Peyer's patch (tissue), 4 donors: ENCODE measurements at places on chromosomes 16 and 17. TPM values are rescaled to one million over a fixed set of nuclear protein-coding genes. Genes with fewer than 3 reads are reported as not detected.

GRCh38 chr17:44197980-44198720 is 1.5 kb downstream of the ATXN7L3 start:
- DNase-seq, result peak; percentile 66

DNA sequence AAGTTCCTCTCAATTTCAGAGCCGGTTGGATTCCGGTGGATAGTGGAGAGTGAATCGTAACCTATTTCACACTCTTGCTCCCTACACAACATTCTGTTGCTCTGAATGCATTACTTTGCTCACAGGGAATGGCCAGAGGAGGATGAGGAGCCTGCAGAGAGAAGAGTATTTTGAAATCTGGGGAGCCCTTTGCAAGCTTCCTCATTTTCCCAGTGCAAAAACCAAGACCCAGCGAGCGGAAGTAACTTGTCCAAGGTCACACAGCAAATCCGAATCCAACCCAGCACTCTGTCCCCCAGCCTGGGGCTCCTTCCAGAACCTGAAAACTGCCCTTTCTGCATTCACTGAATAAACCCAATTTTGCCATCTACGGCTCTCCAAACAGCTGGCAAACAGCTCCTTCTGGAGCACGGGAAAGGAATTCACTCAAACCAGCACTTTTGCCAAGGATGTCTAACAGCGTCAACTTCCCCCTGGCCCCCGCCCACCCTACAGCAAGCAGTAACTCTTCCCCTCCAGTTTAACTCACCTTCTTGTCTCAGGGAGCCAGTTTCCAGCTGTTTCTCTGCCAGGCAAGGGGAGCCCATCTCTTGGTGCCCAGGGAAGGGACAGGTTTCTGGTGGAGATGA is 557 bp downstream of the KCNG4 start:
- DNase-seq, result no peak

- no peak for DNase-seq
These were observed 62.0 kb downstream of the IL21R start for GRCh38 chr16:27463741-27464591.

DNA sequence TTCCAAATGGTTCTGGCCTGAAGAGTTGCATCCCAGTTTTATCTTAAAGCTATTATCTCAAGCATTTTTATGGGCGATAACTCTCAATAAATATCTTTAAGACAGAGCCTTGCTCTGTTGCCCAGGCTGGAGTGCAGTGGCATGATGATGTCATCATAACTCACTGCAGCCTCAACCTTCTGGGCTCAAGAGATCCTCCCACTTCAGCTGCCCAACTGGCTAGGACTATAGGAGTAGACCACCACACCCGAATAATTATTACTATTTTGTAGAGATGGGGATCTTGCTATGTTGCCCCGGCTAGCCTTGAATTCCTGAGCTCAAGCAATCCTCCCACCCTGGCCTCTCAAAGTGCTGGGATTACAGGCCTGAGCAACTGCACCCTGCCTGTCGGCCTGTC is 26.1 kb upstream of the CYTH1 start:
- no peak for DNase-seq

DNA sequence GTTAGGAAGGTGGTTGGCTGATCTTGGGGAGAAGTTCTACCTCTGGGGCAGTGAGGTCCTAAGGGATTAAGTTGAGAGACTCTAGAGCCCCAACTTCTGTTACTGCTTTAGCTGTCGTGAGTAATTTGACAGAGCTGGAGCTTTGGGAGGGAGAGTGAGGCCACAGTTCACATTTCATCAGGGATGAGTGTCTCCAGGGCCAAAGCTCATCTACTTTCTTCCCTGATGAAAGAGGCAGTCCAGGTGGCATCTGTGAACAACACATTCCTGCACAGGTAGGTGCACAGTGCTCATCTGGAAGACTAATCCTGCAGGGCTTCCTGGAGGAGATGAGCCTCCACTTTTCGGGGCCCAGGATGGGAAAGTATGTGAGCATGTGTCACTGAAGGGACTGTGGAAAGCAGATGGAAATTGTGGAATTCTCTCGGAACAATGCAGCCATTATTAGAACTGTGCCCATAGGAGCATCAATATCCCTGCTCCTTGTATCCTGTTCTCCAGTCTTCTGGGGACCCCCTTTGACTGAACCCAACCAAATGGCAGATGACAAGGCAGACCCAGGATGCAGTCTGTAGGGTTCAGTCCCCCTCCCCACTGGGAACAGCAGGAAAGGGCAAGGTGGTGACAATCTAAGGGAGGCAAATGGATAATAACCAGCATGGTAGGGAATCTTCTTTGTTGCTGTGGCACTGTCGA is 9.0 kb downstream of the DYNLL2 start:
- no peak for DNase-seq

DNA sequence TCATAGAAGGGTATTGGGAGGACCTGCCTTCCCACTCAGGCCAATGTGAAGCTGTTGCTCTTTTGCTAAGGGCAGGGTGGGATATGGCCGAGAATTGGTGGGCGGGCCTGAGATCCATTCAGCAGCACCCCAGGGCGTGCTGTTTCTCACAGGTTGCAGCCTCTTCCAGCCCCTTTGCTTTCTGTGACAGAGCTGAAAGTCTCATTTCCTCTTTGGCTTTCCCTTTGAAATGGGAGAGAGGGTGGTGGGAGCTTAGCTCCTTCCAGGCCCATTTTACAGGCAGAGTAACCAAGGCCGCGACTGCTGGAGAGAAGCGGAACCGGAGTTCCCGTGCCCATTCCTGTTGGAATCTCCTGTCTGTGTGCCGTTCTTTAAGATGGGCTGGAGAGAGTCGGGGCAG is 183.0 kb downstream of the RAB11FIP4 start:
- no peak for DNase-seq

DNA sequence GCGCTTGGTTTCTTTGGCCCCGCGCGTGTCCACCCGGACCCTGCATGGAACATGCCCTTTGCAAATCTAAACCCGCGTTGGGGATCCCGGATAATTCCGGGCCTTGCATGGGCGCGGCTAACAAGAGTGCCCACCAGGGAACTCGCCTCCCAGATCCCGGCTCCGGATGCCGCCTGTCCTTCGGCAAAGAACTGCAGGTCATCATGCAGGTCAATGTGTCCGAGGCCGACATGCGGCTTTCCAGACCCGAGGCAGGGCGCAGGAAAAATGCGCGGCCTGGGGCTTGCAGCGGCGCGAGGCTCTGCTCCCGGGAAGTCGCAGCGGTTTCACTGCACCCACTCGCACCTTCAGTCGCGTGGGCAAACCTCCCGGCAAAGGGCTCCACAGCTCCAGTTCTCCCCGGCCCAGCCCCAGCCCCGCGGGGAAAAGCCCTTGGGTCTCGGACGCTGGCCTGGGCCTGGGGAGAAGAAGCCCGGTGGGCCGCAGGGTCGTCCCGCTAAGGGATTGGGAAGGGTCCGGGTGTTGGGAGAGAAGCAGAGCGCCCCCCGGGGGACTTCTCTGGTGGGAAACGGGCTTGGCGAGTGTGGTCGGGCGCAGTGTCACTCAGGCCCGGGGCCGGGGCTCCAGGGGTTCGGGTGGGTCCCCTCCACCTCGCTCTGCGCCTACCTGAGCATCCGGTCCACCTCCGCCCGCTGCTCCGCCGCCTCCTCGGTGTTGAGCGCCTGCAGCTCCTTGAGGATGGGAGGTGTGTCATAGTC is 805 bp downstream of the HNF1B start:
- peak; percentile 74 for DNase-seq

DNA sequence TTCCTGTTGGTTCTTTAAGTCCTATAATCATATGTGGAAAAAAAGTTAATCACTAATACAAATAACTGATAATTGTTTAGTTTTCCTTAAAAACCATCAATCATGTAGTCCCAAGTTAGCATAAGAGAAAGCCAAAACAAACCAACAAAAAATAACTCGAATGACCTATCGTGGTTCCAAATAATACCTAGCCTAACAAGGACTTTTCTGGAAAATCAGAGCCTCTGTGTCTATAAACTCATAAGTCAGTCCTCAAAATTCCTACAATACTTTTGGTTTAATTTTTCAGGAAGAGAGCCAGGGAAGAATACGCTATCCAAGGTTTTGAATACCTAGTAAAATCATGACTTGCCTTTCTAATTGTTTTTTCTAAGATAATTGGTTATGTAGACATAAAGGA is 975.3 kb upstream of the SOX9 start:
- no peak for DNase-seq

DNA sequence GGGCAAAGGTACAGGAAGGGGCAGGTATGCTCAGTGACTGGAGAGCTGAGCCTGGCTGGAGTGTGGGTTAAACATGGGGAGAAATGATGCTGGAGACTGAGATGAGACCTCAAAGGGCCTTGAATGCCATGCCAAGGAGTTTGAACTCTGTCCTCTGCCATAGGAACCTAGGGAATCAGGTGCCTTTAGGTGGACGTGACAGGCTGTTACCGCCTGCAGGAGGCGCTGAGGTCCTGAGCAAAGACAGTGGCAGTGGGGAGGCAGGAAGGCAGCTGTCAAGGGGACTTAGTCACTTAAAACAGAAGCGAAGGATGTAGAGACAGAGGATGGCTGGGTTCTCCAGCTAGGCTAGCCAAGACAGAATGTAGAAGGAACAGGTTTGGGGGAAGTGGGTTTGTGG is 9.1 kb downstream of the PSMB3 start:
- no peak for DNase-seq

- DNase-seq, result no peak
These were observed 74.5 kb upstream of the HSBP1 start for GRCh38 chr16:83733301-83733700.

DNA sequence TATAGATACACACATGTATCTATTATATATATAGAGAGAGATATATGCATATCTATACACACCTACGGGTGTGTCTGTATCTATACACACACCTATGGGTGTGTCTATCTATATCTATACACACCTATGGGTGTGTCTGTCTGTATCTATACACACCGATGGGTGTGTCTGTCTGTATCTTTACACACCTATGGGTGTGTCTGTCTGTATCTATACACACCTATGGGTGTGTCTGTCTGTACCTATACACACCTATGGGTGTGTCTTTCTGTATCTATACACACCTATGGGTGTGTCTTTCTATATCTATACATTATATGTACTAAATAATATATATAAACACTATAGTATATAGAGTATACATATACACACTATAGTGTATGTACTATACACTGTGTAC is 738.5 kb downstream of the MAF start:
- no peak for DNase-seq

- DNase-seq, result no peak
These were observed 27.1 kb upstream of the SLC39A11 start for GRCh38 chr17:73119631-73120030.

DNA sequence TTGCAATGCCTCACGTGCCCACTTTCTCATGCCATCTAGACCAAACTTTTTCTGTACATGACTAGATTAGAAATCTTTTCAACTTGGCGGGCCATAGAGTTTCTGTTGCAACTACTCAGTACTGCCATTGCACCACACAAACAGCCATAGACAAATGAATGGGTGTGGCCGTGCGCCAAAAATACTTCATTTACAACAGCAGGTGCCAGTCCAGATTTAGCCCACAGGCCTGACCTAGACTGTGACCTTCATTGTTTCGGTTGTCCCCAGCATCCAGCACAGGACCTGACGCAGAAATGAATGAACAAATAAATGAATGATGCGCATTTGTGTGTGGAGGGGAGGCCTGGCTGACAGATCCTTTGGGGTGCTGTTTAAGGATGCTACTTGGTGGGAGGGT is 14.3 kb upstream of the PDK2 start:
- no peak for DNase-seq

- DNase-seq, result no peak
These were observed 31.2 kb upstream of the CD300E start for GRCh38 chr17:74654742-74655141.

DNA sequence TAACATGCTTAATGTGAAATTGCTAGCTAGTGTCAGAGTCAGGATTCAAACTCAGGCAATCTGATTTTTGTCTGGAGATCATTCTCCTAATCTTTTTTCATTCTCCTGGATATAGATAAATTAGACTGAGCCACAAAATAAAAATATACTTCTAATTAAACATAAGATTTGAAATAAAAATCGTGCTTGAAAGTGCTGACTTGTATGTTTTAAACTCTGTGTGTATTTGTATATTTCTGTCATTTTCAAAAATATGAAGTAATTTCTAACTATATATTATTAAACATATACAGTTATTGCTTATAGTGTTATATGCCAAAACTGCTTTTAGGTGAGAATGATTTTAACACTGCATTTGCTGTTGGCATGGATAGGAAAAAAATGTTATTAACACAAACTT is 239.4 kb downstream of the KCNJ2 start:
- no peak for DNase-seq

DNA sequence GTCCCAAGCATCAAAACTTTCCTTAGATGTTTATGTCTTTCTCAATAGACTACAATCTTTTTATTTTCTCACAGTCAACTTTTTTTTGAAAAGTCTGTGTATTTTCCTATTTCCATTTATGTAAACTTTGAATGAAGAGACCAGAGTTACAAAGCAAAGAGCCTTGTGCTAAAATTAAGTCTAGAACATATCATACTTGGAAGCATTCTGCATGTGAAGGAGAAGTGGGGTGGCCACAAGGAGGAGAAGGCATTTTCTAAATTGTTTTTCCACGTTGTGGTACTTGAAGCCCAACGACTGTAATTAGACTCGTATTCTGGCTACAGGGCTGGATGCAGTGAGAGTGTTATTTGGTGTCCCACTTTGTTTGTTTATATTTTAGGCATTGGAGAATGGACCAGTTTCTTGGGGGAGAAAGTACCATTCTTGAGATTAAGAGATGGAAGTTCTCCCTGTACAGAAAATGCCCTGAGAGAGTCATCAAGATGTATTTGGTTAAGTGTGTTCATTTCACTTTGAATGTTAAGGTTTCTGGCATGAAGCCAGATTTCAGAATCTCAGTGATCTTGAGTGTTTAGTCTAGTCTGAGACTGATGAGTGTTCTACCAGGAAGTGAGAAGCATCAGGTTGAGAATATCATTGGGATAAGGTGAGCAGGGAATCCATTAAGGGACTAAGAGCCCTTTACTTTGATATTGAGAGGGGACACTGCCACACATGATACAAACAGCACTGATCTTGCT is 71.6 kb downstream of the MAP2K6 start:
- DNase-seq, result no peak

- no peak for DNase-seq
These were observed 22.1 kb downstream of the NUBP1 start for GRCh38 chr16:10765772-10766171.

GRCh38 chr16:53822936-53823529 is 119.1 kb downstream of the FTO start:
- DNase-seq, result no peak

- DNase-seq, result no peak
These were observed 14.8 kb downstream of the SCGB1C2 start for GRCh38 chr17:151886-152859.

GRCh38 chr17:41629826-41630670 is 5.7 kb upstream of the KRT17 start:
- DNase-seq, result no peak

- DNase-seq, result no peak
These were observed 11.9 kb downstream of the WFDC1 start for GRCh38 chr16:84306564-84306963.

GRCh38 chr16:706189-707061 is 824 bp upstream of the FBXL16 start:
- no peak for DNase-seq

Gene GPRC5C
- 61.1 TPM for total RNA-seq

Gene RHBDF2
- 225 TPM for total RNA-seq

Gene PRSS33
- total RNA-seq, result not detected

Gene CSNK2A2
- 25.1 TPM for total RNA-seq

Gene CNTNAP4
- not detected for total RNA-seq

Gene STH
- total RNA-seq, result not detected

Gene ITGA2B
- total RNA-seq, result 2.5 TPM
